H9 (cell line): ENCODE measurements at places on chromosomes 1 and 21.

- DNase-seq, result no peak
These were observed 9.3 kb upstream of the LORICRIN start for GRCh38 chr1:153250166-153250565.

- peak; percentile 37 for DNase-seq
These were observed 247.5 kb downstream of the LMX1A start for GRCh38 chr1:165109013-165109412.

DNA sequence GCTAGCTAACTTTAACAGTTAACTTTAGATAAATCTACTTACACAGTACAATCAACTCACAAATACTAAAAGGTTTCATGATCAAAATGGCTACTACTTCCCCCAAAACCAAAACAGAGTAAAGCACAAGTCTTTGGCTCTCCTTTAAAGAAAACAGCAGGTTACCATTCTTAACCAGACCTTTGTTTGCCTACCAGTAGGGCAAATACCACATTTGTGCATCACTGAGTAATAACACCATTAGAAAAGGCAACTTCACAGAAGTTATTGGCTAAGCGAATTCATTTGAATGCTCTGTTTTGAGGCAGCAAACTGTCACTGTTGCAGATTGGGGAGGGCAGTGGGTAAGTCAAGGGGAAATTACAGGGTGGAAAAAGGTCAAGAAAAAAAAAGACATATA, 17.3 kb upstream of the SERPINC1 start:
- DNase-seq, result no peak

DNA sequence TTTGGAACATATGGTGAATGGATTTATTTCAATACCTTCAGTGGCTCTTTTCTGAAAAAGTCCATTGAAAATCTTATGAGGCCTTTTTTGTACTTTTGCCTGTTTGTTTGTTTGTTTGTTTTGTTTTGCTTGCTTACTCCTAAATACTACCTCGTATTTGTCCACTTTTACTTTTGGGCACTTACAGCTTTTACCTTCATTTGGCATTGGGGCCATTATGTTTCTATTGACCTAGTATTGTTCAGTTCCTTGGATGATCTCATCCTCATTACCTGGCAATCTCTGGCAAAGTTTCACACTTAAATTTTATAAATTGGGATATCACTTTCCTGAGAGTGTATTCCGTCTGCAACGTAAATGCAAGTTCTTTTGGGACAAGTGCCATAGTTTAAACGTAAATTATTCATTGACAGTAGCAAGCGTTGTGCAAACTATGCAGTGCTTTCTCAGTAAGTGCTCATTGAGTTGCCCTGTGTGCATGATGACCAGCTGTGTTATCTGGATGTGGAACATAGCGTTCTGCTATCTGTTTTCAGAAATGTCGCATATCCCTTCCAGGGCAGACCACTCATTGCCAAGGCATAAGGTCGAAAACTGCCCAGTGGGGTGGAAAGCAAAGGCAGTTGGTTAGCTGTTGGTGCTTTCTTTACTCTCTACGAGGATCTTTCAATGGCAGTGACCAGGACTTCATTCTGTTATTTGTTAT, 51.1 kb downstream of the LRRC8D start:
- no peak for DNase-seq

DNA sequence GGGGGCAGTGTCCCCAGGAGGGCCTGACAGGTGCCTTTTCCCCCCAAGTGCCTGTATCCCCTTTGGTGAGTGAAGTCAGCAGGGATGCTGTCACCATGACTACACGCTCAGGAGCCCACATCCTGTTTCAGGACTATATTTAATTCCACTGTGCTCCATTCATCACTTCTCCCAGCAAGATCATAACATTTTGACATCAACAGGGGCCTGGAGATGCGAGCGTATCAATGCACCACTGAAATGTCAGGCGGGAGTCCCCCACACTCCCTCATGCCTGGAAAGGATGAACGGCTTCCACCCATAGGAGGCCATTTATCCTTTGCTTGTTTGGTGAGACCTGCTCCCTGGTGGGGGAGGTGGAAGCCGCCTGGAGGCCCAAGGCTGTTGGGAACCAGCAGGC, 119.1 kb downstream of the PTPRU start:
- peak; percentile 23 for DNase-seq

- DNase-seq, result no peak
These were observed 243.4 kb downstream of the KIF26B start for GRCh38 chr1:245398180-245398579.

- no peak for DNase-seq
These were observed 9.6 kb upstream of the CHIT1 start for GRCh38 chr1:203239081-203239480.

DNA sequence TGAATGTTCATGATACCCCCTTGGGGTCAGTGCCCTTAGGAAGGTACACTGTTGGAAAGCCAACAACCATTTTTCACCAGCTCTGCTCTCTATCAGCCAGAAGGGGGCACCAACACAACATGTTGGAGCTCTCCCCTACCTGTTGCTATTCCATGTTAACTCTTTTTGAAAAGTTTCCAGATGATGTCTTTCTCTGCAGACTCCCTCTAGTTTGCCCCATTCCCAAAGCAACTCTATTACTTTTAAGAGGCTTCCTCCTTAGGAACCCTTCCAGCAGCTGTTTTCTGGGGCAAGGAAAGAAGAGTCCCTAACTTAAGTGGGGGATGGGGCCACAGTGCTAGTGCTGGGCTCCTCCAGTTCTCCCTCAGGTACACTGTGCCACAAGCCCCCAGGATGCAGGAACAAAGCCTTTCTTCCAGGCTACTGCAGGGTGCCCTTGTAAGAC, 22.9 kb upstream of the NDC1 start:
- DNase-seq, result peak; percentile 64
